ENCODE measurements at places on chromosomes 5 and 9.

DNA sequence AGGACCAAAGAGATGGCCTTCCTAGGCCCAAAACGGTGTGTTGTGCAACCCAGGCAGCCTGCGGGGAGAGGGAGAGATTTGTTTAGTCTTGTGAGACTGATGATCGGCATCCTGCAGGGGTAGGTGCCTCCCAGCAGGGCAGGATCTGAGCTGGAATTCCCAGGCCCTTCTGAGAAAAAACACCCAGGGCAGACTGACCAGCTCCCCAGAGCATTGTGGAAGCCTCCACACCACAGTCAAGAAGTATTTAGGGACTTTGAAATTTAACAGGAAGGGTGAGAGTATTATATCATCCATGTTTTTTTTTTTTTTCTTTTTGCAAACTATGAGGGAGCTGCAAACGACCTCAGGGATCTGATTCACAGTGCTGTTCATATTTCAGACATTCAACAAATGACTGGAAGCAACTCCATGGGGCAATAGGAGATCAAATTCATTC is 104.5 kb upstream of the LHFPL2 start:
- DNase-seq: no peak

DNA sequence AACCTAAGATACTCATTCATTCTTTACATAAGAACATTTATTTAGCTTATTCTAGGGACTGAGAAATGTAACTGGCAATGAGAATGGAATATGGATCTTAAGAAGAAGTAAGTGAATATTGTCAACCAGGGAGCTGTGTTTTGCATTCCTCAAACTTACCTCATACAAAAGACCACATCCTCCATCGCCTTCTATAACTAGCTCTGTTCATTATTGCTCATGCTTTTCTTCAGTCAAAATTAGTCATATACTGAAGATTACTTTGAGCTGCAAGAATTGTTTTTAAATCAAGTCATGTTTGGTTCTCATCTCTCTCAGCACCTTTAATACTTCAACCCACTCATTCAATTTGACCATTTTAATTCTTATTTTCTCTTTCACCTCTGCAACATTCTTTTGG is 140.3 kb upstream of the RASA1 start:
- DNase-seq: no peak

GRCh38 chr5:55495216-55495615 is 39.5 kb downstream of the PLPP1 start:
- no peak for DNase-seq

- no peak for DNase-seq
Observed at GRCh38 chr9:98970532-98971041, 26.9 kb downstream of the COL15A1 start.

DNA sequence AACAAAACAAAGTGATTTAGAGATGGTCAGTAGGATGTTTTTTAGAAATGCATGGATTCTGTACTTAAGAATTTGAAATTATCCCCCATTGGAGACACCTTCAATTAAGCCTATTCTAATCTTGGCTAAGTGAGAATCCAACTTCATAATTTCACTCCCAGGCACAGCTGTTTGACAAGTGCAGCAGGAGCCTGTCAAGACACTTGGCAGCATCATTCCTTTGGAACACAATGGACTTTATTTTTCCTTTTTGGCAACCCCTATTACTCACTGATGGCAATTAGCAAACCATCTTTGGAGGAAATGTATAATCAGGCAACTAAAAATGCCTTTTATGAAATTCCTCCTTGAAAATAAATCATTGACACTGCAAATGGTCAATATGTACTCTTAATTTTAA is 194.7 kb downstream of the GLIS3 start:
- no peak for DNase-seq

All from inflammatory macrophage treated with lipopolysaccharide for 4 hours (primary cell).